ENCODE measurements at places on chromosomes 12 and 14.

DNA sequence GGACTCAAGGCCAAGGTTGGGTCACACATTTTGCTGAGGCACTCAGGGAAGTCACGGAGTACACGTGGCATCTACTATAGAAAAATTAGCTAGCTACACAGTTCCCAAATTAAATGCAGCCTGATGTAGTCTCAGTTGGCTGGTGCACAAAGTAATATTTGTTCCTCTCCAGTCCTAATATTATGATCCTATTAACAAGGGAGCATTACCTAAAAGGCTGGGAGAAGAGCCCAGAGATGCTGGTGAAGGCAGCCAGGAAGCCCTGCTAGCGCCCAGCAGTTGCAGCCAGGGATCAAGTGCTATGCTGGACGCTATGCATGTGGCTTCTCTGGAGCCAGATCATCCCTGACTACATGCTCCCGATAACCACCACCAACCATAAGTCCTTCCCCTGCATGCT, 88.0 kb upstream of the GSC start:
- DNase-seq = no peak

DNA sequence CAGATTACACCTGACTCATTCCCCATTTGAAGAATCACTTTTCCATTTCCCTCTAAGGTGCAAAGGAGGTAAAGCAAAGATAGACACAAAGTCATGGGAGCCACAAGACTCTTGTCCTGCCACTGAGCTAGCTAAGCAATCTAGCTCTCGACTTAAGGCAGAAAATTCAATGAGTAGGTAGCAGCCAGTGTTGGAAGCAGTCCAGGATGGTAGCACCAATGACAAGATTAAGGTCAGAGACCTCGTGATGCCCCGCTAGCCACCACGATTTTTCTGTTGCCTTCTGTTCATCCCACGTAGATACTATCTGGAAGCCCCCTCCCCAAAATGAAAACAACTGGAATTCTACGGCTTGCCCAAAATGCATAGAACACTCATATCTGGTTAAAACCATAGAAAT, 1.4 kb downstream of the VAMP1 start:
- no peak for DNase-seq

DNA sequence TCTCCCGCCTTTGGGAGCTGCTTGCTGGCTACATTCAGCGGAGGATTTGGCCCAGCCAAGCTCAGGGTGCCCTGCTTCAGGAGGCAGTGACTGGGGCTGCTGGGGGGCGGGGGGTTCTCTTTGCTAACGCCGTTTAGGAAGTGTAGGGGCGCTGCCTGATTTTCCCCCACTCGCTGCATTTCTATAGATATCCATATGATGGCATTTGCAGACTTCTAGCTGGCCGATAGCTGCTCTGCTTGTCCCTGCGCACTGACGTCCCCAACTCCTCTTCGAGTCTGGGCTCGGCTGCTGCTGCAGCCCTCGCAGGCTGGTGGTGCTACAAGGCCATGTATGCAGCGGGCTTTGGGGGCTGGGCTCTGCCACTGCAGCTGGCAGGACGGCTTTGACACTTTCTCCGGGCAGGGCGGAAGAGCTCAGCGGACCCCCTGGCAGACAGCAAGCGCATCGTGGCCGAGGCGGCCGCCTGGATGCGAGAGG, 3.1 kb downstream of the LRFN5 start:
- no peak for DNase-seq

DNA sequence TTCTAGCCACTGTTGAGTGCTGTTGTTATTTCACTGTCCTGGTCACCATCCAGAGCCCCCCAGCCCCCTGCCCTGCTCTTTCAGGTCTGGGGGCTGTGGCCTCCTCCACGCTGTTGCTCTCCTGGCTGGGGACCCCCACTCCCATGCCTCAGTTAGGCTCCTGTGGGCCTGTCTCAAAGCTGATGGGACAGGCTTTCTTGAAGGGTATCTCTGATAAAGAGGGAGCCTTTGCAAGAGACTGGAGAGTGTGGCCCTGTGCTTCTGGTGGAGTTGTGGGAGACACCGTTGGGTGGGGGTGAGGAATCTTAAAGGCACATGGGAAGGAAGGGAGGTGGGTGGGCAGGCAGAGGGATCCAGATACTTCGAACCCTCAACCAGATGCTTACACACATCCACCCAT, 12.2 kb upstream of the KRT86 start:
- DNase-seq = no peak

- no peak for DNase-seq
These were observed 73.3 kb downstream of the RASSF8 start for GRCh38 chr12:26031827-26032226.

GRCh38 chr14:29353513-29353912, 574.1 kb downstream of the PRKD1 start:
- no peak for DNase-seq

DNA sequence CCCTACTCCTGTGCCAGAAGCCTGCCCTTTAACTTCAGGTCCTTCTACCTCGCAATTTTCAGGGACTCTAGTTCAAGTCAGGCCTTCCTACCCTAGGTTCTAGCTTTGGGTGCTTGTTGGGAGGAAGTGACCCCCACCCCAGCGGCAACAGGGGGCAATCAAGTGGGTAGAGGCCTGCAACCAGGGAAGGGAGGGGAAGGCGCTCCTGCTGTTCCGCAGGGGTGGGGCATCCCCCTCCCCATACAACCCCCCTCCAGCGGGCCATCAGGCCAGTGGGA, 204 bp upstream of the PRPH start:
- no peak for DNase-seq

GRCh38 chr14:99422228-99423010, 58.2 kb downstream of the SETD3 start:
- DNase-seq = no peak

DNA sequence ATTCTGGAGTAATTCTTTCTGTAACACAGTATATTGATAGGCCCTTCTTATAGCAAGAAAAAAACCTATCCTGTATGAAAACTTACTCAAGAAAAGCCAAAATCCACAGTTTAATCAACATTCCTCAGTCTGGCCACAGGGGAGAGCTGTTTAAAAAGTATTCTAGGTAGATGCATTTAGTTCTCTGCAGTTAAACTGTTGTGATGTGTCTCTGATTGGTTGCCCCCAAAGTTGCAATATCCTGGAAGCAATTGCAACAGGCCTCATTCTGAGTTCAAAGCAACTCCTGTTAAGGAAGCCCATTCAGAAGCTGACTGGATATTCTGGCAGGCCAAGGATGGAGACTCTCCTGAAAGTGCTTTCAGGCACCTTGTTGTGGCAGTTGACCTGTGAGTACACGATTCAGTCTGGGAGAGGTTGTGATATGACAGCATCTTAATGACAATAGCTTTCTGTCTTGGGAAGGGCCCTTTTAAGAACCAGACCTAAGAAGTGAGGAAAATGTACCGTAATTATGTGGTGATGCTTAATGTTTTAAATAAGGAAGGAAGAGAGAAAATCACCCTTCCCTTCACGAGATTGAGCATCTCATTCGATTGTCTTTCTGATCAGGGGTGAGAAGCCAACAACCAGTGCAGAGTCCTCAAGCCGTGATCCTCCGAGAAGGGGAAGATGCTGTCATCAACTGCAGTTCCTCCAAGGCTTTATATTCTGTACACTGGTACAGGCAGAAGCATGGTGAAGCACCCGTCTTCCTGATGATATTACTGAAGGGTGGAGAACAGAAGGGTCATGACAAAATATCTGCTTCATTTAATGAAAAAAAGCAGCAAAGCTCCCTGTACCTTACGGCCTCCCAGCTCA, 420.7 kb downstream of the DAD1 start:
- no peak for DNase-seq

DNA sequence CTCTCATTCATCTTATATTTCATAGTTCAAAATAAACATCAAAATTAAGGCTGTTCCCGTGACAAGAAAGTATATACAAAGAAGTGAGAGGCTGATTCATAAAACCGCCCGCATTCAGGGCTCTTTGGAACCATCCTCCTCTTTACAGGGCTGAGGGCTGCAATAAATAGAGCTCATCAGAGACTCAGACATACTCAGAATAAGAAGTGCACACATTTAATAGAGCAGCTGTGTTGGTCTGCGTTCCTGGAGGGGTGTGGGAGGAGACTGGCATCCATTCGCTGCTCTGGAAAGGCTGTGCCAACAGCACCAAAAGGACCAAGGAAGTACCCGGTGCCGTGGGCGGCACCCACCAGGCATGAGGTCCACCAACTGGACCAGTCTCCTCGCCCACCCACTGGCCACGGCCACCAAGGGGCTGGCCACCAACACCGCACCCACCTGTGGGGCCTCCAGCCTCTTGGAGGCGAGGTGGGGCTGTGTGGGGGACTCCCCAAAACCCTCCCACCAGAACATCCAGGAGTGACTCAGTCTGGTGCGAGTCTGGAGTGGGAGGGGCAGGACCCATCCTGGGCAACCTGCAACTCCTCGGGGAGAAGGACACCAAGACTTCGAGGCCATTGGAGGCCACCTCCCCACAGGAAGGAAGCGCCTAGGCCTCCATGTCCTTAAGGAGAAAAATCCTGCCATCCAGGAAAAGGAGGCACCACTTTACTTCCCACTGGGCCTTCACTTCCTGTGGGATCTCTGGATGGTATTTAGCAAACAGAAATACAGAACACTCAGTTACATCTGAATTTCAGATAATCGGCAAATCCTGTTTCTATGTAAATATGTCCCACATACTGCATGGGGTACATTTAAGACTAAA, 32.7 kb downstream of the VCPKMT start:
- no peak for DNase-seq

DNA sequence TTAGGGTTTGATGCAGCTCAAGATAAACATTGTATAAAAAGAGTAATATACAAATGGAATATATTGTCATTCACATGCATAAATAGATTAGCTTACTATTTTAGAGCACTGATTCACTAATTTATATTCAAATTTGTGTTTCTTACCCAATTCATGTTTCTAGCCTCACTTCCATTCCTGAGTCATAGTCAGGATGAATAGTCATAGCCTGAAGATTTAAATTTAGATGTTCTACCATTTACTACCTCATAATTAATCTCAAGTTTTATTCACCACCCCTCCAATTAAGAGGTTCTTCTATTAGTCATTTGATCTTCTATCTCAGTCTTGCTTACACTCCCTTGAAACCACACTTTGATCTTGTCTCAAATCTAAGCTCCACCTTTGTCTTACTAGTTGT, 38.7 kb downstream of the ANO4 start:
- no peak for DNase-seq

DNA sequence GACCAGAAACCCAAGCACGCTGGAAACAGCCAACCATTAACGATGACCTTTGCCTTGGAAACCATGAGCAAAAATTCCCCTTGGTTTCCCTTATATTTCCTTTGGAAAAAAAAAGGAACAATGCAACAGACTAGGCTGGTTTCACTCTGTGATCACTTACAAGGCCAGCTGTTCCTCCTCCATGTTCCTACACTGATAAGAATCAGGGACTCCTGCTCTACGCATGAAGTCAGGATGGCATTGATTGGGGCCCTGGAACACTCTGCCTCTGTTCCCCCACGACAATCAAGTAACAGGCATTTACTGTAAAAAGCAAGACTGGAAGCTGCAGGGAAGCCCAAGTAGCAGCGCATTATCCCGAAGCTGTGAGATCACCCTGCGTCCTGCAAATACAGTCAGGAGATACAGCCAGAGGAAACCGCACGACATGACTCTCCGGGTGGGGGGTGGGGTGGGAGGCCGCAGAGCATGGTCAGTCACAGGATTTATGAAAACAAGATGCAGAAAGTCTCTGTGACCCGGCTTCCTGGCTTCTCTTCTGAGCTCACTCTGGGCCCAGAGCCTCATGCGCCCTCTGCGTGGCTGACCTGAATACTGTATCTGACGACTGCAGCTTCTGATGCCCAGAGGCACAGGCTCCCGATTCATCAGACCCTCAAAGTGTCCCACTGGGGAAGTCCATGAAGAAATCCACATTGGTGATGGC, 31.1 kb downstream of the SSH1 start:
- DNase-seq = no peak

GRCh38 chr14:95536671-95537070, 1.8 kb downstream of the GLRX5 start:
- DNase-seq = no peak

DNA sequence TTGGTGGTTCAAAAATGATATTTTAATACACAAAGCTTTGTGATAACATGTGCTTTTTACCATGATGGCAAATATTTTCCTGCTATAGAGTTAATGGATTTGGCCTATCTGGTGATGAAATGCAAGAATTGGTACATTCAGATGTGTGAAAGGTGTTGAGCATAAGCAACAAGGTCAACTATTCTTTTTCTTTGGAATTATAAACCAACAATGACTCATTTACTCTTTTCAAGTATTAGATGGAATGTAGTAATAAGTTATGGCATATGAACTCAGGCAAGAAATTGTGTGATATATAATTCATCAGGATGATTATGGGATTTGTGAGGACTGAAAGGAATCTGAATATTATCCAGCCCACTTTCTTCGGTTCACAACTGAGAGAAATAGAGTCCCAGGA, 471.4 kb downstream of the ETNK1 start:
- no peak for DNase-seq

DNA sequence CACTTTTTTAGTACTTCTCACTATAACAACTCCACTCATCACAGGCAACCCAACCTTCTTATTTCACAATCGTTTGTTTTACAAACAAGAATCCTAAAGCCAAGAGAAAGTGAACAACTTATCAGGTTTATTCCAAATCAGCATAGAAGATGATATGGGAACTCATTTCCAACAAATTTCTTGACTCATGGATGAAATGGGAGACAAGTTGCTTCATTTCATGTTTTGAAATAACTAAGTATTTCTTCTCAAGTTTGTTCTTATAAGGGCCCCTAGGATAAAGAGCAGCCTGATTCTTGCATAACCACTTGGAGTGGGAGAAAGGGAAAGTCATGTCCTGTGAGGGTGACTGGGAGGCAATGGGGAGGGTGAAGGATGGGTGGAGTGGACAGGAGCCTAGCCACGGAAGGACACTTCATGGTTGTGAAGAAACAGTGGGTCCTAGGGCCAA, 168.3 kb downstream of the DUSP6 start:
- no peak for DNase-seq

GRCh38 chr12:89325495-89325894, 26.8 kb downstream of the DUSP6 start:
- no peak for DNase-seq

GRCh38 chr12:31518680-31519227, 72.2 kb downstream of the DENND5B start:
- DNase-seq = no peak
